ENCODE measurements at places on chromosomes 4 and X.

- DNase-seq = no peak
Measured at GRCh38 chr4:22021106-22021505, 72.5 kb upstream of the KCNIP4 start.

- no peak for DNase-seq
Measured at GRCh38 chr4:7121866-7122653, 54.2 kb upstream of the GRPEL1 start.

- DNase-seq = no peak
Measured at GRCh38 chrX:95059909-95060308, 1385.9 kb downstream of the FAM133A start.

- DNase-seq = no peak
Measured at GRCh38 chr4:52235552-52236201, 184.6 kb downstream of the SPATA18 start.

DNA sequence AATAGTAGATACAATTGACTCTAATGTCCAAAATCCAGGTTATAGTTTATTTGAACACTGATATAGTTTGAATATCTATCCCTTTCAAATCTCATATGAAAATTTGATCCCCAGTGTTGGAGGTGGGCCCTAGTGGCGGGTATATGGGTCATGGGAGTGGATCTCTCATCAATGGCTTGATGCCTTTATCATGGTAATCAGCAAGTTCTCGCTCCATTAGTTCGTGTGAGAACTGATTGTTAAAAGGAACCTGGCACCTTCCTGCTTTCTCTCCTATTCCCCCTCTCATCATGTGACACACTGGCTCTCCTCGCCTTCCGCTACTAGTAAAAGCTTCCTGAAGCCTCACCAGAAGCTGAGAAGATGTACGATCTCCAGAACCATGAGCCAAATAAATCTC is 70.1 kb downstream of the UNC5C start:
- no peak for DNase-seq

- no peak for DNase-seq
Measured at GRCh38 chr4:141977433-141977832, 341.1 kb downstream of the IL15 start.

DNA sequence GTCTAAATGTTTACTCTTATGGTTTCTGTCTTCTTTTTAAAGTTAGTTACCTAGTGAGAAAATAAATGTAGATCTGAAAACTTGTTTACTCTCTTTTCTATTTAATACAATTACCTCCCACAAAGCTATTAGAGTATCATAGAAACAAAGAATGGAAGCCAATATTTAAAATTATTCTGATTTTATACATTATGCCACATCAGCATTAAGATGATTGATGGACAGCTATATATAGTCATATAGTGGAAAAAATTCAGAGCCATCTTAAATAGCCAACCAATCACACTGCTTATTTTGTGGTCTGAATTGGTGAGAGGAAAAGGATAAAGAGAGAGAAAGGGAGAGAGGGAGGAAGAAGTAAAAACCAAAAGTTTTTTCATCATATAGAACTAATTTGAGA is 1101.8 kb downstream of the PCDH19 start:
- DNase-seq = no peak

GRCh38 chrX:39067866-39068265 is 266.6 kb downstream of the MID1IP1 start:
- DNase-seq = no peak

DNA sequence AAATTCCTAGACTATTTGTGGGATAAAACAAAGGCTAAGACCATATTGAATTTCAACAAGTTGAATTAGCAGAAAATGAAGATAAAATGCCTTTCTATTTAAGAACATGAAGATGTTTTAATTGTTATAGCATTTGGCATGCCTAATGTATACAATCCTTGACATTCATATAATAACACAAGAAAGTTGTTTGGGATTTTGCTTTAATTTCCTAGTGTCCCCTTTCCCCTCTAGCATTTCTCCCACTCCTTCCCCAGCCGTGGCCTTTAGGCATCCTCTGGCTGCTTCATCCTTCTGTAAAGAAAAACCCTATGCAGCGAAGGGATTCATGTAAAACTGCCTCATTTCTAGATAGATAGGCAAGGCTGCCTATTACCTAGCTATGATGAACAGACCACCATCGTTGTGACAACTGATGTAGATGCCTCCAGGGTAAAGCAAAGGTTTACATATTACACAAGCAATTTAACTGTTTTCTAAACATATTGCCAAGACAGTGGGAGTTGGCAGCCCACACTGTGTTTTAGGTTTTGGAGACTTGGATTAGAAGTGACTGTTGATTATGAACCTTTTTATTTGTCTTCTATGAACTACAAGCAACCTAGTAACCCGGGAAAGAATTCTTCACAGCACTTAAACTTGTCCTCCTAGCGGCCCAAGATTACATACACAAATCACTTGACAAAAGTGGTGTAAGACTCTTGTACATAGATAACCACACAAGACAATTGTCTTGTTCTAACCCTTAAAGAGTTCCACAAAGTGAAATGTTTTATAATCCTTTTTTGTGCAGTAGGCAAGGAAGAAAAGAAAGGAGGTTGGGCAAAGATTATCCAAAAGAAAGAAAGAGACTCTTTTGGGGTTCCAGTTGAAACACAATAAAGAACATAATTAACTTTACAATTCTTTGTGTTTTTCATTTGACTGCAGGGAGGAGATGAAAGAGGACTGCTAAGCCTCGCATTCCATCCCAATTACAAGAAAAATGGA is 59.9 kb downstream of the HHIP start:
- no peak for DNase-seq

DNA sequence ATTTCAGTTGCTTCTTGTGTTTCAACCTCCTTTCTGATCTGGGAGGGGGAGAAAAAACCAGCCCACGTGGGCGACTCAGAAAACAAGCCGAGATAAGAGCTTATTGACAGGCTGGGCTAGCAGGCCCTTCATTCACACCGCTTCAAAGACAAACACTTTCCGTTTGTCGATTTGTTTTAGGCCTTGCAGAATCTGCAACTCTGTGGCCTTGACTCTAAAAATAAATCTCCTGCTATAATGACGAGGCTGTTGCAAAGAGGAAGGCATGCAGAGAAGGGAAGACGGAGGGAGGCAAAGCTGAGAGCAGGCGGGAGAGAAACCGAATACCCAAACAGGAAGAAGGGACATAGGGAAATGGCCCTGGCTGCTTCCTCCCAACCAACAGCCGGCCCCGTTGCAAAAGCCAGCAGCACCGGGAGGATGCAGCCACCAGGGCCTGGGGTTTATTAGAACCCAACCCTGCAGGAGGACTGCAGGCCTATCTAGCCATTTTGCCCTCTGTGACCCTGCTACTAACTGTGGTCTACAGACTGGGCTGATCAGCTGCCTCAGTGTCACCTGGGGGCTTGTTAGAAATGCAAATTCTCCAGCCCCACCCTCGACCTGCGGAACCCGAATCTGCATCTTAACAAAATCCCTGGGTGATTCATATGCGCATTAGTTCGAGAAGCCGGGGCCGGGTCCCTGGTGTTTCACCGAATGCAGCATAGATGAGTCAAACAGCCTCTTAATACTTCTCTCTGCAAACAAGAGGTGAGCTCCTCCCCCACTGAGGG is 325.5 kb downstream of the BCOR start:
- peak; percentile 26 for DNase-seq

GRCh38 chr4:125432078-125432477 is 117.3 kb downstream of the FAT4 start:
- DNase-seq = no peak

GRCh38 chrX:128396601-128397000 is 344.4 kb upstream of the ACTRT1 start:
- DNase-seq = no peak

- no peak for DNase-seq
Measured at GRCh38 chrX:85089321-85089840, 85.7 kb downstream of the APOOL start.

DNA sequence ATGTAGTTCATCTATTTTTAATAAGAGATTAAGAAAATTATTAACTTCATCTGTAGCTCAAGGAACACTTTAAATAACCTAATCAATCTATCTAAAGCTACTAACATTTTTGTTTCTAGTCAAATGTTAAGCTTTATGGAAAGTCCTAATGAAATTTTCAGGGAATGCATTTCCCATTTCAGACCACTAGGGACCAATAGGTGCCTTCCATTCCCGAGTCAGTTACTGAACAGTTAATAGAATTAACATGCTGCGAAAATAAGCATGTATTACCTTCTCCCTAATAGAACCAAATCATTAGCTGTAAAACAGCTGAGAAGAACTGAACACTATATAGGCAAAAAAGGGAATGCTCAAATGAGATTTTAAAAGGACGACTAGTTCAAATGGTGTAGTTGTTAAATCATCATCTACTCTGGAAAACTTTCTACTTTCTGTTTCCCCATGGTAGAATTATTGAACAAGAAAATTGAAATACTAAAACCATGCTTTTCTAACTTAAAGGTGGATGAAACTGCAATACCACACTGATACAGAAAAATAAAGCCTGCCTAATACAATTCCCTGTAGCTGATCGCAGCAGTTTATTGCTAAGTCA is 22.5 kb downstream of the STX18 start:
- no peak for DNase-seq

DNA sequence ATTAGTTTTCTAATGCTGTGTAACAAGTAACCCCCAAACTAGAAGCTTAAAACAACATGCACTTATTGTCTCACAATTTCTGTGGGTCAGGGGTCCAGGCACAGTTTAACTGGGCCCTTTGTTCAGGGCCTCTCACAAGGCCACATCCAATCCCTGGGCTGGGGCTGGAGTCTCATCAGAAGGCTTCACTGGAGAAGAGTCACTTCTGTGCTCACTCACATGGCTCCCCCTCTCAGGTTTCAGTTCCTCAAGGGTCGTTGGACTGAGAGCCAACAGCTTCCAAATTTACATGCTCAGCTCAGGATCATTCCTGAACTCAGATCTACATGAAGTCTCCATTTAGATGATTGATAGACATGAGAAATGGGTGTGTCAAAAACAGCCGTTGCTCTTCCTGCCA is 77.1 kb downstream of the EVC start:
- DNase-seq = no peak

DNA sequence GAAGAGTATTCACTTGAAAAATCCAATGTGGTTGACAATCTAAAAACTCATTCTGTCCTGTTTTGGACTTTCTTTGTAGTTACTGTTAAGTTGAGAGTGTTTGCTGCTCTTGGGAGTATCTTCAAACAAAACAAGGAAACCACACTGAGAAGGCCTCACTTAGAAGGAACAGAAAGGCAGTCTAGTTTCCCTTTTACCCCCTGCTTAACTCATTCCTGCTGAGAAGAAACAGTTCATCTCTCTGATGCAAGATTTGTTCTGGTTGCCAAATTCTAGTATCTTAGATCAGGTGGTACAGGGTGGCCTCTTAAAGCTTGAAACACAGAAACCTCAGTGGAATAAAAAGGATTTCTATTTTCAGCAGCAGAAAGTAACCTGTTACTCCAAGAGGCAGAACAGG is 41.4 kb downstream of the GUCY2F start:
- no peak for DNase-seq

GRCh38 chrX:11499076-11500044 is 166.4 kb downstream of the ARHGAP6 start:
- no peak for DNase-seq

DNA sequence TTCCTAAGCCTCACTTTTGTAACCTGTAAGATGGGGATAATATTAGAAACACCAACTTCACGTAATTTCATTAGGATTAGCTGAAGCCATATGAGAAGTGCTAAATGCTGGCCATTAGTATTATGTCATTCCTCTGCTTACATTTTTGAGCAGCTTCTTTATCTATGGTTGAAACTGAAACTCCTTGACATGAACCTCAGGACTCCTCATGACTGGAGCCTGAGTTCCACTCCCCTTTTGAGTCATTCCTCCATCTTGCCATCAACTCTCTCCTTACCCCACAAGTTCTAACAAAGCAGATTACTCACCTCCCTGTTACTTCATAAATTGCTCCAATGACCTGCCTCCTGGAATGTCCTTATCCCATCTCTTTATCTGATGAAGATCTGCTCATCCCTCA is 123.2 kb upstream of the KCNIP4 start:
- DNase-seq = no peak

- DNase-seq = no peak
Measured at GRCh38 chr4:87120411-87121162, 99.8 kb downstream of the KLHL8 start.

DNA sequence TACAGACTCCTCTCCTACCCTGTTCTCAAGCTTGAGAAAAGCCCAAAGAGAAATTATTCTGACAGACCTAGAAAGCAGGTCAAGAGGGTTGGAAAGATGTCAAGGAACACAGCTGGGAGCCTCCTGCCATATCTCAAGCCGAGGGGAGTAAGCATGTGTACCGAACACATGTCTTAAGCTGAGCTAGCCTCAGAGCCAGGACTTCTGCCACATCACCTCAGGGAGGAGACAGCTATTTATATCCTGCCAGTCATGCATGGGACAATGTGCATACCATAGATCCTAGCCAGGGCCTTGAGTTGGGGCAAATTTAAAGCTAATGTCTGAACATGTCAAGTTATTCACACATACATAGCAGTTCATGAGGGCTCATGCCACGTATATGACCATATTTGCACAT is 11.8 kb downstream of the TMEM31 start:
- no peak for DNase-seq

DNA sequence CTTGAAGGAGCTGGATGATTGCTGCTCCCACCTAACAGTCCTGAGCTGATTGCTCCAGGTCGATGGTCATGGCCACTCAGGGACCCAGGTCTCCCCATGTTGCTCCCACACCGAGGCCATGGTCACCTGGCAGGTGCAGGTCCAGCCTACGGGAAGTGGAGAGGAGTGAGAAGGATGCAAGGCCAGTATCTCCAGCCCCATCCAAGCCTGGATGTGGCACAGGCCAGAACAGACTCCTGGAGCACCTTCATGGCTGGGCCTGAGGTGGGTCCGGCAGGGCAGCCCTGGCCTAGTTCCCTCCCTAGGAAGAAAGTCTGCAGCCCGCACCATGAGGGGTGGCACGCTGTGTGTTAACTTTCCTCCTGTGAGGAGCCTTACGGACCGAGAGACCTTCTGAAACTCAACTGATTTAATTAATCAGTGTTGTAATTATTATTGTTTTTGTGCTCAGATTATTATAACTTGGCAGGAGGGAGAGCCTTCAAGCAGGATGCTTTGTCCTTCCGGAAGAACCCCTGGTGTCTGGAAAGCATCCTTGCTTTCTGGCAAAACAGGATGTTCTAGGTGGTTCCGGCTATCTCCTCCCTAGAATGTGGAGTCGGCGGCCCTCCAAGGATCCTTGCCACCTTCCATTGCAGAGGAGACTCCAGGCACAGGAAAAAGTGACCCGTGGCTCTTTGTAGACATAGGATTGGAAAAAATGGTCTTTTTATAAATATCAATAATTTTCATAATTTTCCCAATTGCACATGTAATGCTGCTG is 92.3 kb upstream of the ADRA2C start:
- no peak for DNase-seq

DNA sequence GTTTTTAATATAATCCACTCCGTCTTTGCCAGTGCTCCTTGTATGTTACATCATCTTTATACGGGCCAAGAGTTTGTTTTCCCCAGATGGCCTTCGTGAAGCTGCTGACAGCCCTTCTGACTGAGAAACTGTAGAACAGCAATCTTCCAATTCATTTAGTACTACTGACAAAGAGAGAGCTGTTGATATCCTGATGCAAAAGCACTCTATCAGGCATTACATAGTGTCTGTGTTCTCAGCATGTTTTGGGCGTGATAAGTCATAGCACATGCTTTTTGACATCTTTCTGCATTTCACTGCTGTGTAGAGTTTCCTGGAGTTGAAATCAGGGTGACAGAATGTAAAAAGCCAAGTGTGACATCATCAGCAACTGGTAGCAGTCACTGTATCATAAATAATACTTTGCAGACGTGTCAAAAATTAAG is 746.3 kb upstream of the FAM241A start:
- DNase-seq = no peak

All from CMK (cell line).